Endodermal cell (in vitro differentiated cells): ENCODE measurements at places on chromosomes 3 and 15. TPM values are rescaled to one million over a fixed set of nuclear protein-coding genes. Genes with fewer than 3 reads are reported as not detected.
A peak's percentile ranks its signal among the peaks of the same experiment; 100 is the strongest.

- no peak for DNase-seq
- no peak overlapping the region for H3K4me3 ChIP-seq
- H3K4me1 ChIP-seq = no peaks in the 10 kb centered on the region
Observed at GRCh38 chr3:44478606-44479094, 1.2 kb upstream of the ZNF445 start.

GRCh38 chr3:127735767-127736693 lies 63.3 kb downstream of the ABTB1 start:
- H3K36me3 ChIP-seq = no peaks in the 10 kb centered on the region
- peaks cover 2% of the 10 kb centered on the region for H3K4me1 ChIP-seq
- no peak overlapping the region for H3K27ac ChIP-seq
- no peak for DNase-seq

DNA sequence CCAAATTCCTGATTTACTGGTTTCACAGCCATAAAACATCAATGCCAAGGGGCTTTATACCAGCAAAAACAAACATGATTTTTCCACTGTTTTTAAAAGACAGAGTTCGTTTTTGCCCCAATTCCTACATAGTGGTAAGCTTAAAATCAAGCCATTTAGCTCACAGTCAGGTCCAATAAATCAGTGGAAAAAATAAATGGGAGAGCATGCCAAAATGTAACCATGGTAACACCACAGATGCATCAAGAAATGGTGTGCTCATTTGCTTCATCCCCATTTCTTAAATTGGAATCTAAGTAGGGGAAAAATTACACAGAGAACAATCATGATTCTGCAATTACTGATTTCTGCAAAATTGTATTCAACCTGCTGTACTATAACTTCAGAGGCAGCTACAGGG lies 418.8 kb downstream of the MAGI1 start:
- H3K36me3 ChIP-seq = no peaks in the 10 kb centered on the region
- H3K4me1 ChIP-seq = no peaks in the 10 kb centered on the region
- no peaks in the 10 kb centered on the region for H3K27me3 ChIP-seq

Gene FAM174B
- total RNA-seq = 105 and 122 TPM in 2 replicates

DNA sequence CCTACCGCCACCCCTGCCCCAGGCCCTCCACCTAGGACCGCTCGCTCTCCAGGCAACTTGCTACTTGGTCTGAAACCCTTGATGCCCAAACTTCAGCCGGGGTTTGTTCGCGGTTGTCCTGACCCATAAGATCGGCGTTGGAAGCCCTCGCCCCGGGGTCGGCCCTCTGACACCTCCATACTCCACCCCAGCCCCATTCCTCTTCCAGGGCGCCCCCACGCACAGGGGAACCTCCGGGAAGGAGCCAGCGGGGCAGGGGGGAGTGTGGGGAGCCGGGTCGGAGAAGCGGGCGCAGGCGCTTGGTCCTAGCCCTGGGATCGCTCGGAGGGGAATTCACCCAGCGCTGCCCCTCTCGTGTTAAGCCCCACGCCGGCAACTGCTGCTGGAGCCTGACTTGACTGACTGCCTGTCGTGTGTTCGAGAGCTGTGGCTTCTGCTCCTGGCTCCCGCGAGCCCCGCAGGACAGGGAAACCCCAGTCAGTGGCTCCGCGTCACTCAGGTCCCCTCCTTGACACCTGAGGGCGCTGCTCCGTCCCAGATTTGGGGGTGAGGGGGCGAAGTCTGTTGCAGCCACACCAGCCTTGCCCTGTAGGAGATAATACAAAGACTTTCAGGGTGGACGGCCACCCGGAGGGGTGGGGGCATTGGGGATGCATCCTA lies 675 bp downstream of the RYR3 start:
- no peaks in the 10 kb centered on the region for H3K4me1 ChIP-seq
- no peaks in the 10 kb centered on the region for H3K36me3 ChIP-seq
- H3K27me3 ChIP-seq = peaks cover 41% of the 10 kb centered on the region
- H3K27ac ChIP-seq = no peak overlapping the region

DNA sequence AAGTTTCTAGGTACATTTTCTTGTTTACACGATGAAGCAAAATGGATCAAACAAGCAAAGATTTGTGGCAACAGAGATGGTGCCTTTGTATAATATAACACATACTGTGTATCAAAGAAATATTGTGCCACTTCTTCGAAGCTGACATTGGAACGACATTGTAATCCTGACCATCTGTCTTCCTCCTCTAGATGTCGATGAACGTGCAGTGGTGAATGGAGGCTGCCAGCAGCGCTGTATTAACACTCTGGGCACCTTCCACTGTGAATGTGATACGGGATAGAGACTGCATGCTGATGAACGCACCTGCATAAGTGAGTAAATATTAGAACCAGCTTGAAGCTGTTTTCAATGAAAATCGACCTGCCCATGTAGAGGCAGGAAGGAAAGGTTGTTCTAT lies 613.3 kb upstream of the GOLIM4 start:
- H3K36me3 ChIP-seq = no peaks in the 10 kb centered on the region
- H3K4me1 ChIP-seq = no peaks in the 10 kb centered on the region
- H3K4me3 ChIP-seq = no peak overlapping the region
- H3K27me3 ChIP-seq = no peaks in the 10 kb centered on the region
- no peak overlapping the region for H3K27ac ChIP-seq

Gene TM4SF18
- 0.58 TPM in 1 of 3 replicates, not detected in the others for total RNA-seq

DNA sequence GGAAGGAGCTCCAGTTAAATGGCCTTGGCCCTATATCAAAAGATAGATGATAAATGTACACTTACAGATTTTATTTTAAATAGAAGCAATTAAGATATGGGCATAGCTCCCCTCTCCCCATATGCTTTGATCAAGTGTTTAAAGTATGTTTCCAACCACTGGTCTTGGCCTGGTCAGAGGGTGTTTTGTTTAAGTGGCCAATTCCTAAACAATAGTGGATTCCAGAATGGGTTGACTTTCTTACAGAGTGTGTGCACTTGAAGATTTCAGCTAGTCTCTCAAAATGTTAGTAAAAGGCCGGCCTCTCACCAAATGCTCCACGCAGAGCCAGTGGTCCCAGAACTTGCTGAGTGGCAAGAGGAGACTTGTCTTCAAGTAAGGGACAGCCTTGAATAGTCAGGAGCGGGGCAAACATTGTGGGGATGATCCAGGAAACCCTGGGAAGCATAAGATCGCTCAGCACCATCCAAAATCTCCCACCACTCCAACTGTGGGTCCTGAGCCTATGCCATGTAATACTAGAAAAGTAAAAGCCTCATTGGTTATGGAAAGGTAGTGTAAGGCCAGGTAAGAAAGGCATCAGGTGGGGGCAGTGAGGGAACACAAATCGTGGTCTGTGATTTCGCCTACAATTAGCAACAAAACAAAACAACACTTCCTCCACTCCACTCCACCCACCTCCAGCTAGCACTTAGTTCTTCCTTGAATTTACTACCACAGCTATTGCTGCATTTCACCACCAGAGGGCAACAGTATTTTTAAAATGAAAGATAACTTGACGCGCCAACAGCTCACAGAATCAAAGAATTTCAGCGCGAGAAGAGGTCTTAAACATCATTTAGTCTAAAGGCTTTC lies 4.8 kb downstream of the RARRES1 start:
- DNase-seq = peak; percentile 73
- H3K27ac ChIP-seq = no peak overlapping the region
- H3K4me3 ChIP-seq = no peak overlapping the region
